ENCODE measurements at places on chromosomes 16 and 17. TPM values are rescaled to one million over a fixed set of nuclear protein-coding genes. Genes with fewer than 3 reads are reported as not detected.

DNA sequence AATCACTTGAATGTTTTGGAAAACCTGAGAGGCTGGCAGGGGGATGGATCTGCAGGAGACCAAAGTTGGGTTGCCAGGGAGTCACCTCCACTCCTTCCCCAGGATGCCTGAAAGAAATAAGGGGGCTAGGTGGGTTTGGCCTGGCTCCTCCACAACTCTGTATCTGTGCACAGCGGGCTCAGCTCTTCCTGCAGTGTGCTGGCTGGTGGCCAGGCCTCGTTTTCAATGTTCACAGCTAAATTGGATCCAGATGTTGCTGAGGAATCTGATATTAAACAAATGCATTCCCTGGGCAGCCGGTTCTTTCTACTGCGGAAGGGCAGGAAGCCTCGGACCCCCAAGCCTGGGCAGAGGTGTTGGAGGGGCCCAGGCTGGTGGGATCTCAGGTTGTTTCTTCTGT lies 106.2 kb downstream of the N4BP1 start:
- no peak for DNase-seq

DNA sequence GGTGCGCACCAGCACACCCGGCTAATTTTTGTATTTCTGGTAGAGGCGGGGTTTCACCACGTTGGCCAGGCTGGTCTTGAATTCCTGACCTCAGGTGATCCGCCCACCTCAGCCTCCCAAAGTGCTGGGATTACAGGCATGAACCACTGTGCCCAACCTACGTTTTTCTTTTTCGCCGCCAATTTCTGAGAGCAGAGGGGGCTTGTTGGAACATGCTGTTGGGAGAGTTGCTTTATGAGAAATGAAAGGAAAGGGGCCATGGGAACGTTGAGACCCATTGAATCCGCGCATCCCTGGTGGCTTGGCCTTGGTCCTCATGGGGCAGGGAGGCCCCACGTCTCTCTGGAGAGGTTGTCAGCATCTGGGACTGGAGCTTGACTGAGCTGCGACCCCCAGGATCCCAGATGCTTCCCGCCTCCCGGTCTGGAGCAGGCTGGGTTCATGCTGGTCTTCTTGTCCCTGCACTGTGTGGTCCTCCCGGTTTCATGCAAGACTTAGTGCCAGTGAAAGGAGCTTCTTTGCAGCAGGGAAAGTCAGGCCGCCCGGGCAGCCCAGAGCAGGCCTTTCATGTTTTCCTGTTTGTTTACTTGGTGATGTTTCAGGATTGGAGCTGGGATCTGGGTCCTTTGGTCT lies 22.8 kb downstream of the CRISPLD2 start:
- DNase-seq: no peak

DNA sequence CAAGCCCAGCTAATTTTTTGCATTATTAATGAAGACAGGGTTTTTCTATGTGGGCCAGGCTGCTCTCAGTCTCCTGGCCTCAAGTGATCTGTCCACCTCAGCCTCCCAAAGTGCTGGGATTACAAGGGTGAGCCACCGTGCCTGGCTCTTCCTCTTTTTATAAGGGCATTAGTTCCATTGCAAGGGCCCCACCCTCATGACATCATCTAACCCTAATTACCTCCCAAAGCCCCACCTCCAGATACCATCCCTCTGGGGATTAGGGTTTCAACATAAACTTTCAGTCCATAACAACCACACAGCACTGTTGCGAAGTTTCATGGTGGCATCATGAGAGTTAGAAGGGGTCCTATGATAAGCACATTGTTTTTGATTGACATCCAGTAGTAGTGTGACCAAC lies 277.7 kb downstream of the GRIN2A start:
- no peak for DNase-seq

GRCh38 chr17:58335779-58336455 lies 7.3 kb upstream of the TSPOAP1 start:
- DNase-seq: no peak

The SOST gene
- not detected for total RNA-seq

The ACSM5 gene
- 3.2 TPM for total RNA-seq

Measured in dorsolateral prefrontal cortex (tissue), 122 donors.